HuH-7 (cell line): ENCODE measurements at places on chromosomes 3 and 15.
A peak's percentile ranks its signal among the peaks of the same experiment; 100 is the strongest.

- no peak for DNase-seq
Measured at GRCh38 chr15:58741032-58741431, 8.5 kb downstream of the ADAM10 start.

DNA sequence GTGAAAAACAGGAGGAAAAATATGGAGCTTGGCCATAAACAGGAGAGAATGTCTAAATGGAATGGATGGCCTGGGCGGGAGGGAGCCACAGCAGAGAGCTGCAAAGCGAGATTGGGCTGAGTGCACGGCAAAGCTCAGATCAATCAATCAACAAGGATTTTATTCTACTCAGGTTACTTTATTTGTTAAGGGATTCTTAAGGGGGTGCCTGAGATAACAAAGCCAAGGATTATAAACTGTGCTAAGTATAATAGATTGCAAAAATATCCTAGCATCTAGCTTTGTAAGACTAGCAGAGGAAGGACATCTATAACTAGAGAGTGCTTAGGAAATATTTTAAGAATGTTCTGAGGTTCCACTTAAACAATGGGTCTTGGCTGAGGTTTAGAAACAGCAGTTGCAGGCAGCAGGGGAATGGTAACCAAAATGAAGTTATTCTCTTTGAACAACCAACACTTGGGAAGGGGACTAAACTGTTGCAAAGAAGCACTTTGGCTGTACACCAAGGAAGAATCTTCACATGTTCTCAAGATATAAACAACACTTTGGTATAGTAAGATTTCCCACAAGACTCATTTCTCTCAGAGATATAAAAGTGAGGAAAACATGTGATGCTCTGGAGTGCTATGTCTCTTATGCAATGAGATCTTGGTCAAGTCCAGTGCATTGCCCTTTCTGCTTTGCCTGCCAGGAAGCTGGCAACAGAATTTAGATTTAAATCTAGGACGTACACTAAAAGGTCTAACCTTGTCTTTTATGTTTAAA, 35.5 kb downstream of the TMEM212 start:
- no peak for DNase-seq

GRCh38 chr3:160403028-160403545, 3.6 kb downstream of the SMC4 start:
- DNase-seq = no peak

GRCh38 chr15:58932710-58933280, 684 bp downstream of the SLTM start:
- no peak for DNase-seq

- no peak for DNase-seq
Measured at GRCh38 chr3:25884981-25885380, 95.1 kb downstream of the OXSM start.

GRCh38 chr3:69972672-69973071, 26.9 kb upstream of the SAMMSON start:
- DNase-seq = no peak

GRCh38 chr3:150222691-150223489, 185.2 kb upstream of the TSC22D2 start:
- DNase-seq = no peak

GRCh38 chr15:36110659-36110993, 468.8 kb upstream of the CDIN1 start:
- no peak for DNase-seq

DNA sequence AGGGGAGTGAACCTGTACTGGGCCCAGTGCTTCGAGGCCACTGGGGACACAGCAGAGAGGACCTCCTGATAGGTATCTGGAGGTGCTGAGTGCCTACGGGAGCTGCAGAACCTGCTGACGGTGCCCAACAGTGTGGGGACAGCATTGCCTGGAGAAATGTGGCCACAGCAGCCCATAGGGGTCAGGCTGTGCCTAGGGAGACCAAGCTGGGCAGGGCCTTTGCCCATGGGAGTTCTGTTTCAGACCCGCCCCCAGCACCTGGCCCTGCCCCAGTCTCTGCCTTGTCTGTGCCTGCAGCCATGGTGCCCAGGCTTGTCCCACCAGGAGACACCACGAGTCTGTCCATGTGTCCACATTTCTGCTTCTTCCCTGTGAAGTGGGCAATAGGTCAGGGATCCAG, 15.3 kb upstream of the RPL32 start:
- DNase-seq = no peak

DNA sequence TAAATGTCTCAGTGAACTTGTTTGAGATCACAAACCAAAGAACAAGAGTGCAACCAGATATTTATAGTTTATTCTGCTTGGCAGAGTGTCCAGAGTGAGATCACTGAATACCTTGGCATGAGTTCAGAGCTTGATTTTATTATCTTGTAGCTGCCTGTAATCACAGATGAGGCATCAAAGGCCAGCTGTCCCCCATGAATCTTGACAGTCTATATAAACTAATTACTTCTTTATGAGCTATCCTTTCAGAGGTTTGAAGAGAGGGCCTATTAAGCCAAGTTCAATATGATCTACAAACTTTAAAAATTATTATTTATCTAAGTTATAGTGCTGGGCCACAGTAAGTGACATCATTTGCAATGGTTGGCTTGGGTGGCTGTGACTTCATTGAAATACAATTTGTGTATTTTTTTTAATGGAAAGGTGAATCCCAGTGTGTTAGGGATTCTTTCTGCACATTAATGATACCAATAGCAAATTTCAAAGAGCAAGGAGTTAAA, 251.5 kb downstream of the CLSTN2 start:
- no peak for DNase-seq

- no peak for DNase-seq
Measured at GRCh38 chr3:85142626-85143025, 183.8 kb downstream of the CADM2 start.

- no peak for DNase-seq
Measured at GRCh38 chr3:49609314-49609713, 55.0 kb downstream of the BSN start.

DNA sequence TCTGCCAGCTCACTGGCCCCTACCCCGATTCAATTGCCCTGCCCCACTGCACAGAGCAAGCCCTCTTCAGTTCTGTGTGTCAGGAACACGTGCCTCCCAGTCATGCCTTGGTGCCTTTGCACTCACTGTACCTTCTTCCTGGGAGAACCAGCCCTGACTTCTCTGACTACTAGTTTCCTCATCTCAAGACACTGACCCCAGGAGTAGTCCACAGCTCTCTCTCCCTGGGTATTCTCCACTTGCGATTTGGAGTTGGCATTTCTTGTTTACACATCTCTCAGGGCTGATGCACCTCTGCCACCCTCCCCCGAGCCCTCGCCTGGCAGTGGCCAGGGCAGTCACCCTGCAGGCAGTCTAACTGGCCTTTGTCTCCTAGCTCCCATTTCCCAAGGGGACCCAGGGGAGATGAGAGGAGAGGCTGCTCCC, 5.7 kb downstream of the CISH start:
- DNase-seq = no peak

DNA sequence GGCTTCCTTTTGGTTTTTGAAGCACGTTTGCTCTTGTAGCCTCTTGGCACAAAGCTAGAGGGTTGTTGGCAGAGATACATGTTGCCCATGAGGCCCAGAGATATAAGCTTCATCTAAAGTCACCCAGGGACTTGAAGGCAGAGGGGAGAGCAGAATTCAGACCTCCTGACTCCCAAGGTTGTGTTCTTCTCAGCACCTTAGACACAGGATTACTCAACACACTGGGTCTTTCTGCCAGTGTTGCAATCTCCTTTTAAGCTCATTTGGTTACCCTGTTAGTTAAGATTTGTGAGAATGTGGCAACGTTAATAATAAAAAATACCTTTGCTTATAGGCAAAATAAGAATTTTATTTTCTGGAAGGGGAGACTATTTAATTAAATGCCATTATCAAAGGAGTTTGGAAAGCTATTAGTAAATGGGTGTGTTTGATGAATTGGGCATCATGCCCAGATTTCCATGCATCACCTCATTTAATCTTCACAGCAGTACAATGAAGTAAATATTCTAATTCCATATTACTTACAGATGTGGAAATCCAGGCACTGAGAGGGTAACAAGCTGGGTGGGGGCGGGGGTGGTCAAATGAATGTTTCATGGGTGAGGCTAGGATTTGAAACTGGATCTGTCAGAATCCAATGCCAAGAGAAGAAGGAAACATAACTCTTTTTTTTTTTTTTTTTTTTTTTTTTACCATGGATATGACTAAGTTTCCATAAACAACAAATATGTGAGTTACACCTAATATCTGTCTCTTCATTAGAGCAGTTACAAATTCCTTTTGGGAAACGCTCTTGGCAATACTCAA, 183.3 kb downstream of the NR1D2 start:
- no peak for DNase-seq

- DNase-seq = no peak
Measured at GRCh38 chr3:10374311-10374710, 53.4 kb upstream of the SEC13 start.

DNA sequence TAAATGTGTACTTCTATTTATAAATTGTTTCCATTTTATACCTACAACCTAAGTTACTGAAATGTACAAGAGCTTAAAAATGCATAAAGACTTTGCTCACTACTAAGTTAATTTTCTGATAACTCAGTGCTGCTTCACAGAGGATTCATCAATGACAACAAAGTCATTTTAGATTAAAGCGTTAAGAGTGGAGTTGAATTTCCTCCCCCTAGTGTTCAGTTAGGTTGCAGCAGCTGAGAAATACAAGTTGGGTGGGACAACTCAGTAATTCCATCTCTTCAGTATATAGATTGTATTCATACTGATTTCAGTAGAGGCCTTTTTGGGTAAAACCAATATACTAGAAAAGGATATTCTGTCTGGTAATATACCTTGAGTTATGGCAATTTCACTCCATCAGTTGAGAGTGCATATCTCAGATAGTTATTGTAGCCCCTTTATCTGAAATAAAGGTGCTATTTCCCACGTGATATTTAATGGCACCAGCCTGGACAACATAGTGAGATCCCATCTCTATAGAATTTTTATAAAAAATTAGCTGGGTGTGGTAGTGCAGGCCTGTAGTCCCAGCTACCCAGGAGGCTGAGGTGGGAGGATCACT, 6.9 kb upstream of the RPL35A start:
- peak; percentile 51 for DNase-seq

- no peak for DNase-seq
Measured at GRCh38 chr3:129248286-129248979, 973 bp upstream of the COPG1 start.
